ENCODE measurements at places on chromosomes 2 and 18.

DNA sequence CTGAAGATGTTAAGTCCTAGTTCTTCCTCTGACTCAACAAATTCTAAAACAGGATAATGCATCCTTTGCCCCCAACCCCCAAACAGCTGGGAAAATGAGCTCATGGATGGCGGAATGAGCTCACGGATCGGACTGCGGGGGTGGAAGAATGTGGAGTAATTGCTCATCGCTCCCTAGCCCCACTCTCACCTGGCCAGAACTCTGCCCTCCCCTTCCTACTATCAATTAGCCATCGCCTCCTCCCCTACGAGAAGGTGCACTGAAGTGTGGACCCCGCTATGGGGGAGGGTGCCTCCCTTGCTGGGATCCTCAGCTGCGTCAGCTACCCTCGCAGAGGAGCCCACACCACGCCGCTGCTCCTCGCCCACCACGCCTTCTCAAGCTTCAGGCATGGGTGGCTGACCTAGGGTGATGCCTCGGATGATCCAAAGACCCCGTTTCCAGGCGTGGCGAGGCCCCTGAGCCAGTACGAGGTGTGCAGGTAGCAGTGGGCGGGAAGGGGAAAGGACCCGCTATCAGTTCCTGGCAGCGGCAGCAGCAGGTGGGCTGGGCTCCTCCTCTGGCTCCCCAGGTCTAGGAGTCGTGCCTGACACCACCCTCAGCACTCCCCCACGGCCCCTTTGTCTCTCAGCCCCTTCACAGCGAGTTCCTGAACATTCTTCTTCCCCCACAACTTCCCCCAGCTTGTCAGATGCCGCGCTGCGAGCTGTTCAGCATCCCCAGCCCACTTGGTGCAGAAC is 82.1 kb upstream of the POMC start:
- DNase-seq: no peak

GRCh38 chr2:127091148-127091547 is 15.8 kb downstream of the BIN1 start:
- no peak for DNase-seq

GRCh38 chr2:42316910-42317309 is 44.1 kb downstream of the COX7A2L start:
- DNase-seq: no peak

GRCh38 chr2:56288838-56289580 is 105.2 kb downstream of the CCDC85A start:
- DNase-seq: no peak

GRCh38 chr2:155294358-155294757 is 595.9 kb downstream of the KCNJ3 start:
- no peak for DNase-seq

- no peak for DNase-seq
Measured at GRCh38 chr2:148483665-148484064, 160.9 kb upstream of the EPC2 start.

- no peak for DNase-seq
Measured at GRCh38 chr2:158543957-158544356, 87.2 kb downstream of the PKP4 start.

All from RWPE2 (cell line).